Central memory CD4-positive, alpha-beta T cell (primary cell): ENCODE measurements at places on chromosomes 13 and 19.

DNA sequence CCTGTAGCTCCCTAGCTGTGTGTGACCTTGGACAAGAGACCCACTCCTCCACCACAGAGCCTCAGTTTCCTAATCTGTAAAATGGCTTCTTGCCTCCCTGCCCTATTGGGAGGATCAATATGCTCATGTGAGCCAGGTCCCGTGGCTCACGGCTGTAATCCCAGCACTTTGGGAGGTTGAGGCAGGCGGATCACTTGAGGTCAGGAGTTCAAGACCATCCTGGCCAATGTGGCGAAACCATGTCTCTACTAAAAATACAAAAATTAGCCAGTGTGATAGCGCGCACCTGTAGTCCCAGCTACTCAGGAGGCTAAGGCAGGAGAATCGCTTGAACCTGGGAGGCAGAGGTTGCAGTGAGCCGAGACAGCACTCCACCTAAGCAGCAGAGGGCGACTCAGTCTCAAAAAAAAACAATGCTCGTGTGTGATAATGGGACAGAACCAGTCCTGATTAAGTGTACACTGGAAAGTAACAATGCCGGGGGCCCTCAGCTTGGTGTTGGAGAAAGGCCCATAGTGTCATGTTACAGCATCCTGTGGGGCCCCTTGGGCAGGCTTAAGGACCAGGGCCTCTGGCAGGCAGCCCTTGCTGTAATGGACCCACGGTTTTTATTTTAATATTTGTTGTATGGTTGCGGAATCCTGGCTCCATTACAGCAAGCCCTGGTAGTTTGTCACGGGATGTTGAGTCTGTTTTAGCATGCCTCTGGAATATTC is 6.8 kb downstream of the RPS11 start:
- peak; percentile 69 for DNase-seq

DNA sequence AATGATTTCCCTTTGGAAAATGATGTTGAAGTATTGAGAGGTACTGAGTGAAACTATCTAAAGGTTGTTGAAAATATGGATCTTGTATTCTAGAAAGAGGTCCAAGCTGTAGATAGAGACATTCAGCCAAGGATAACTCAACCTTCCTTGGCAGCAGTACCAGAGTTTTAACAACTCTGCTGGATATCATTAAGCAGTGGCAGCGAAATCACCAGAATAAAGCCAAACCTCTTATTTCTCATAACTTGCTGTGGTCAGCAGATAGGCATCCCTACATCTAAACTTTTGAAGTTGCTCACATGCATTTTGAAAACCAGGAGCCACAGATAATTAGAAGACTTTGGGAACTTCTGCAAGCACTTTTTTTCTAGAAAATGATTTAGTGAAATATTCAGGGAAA is 559.8 kb downstream of the IRS2 start:
- DNase-seq, result no peak

- peak; percentile 81 for DNase-seq
Measured at GRCh38 chr13:74070065-74070464, 64.1 kb downstream of the KLF12 start.

DNA sequence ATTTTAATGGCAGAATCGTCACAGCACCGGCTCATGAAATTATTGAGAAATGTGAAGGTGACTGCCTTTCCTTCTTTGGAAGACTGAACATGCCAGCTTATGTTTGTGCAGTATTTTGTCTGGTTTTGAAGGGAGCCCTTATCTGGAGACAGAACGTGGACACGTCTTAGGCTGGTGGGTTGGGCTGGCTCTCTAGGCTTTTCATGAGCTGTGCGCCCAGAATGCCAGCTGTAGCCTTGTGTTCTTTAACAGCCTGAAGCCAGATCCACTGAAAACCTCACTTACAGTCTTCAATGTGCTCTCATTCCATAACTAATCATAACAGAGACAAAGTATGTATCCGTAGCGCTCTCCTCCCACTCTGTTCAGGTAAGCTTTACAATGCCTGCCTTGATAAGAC is 184.4 kb upstream of the HTR2A start:
- no peak for DNase-seq

DNA sequence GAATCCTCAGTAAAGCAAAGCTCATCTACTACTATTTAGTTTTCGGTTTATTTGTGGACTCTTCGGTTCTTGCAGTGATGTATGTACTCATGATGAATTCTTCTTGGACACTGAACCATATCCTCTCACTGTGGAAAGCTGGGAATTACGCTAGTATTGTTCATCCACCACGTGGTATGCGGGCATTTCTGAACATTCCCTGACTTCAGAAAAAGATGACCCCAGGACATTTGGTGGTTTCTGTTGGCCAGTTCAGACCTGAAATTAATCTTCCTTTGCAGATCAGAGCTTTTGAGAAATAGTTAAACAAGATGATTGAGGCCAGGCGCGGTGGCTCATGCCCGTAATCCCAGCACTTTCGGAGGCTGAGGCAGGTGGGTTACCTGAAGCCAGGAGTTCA is 25.3 kb upstream of the FBN3 start:
- DNase-seq, result no peak

GRCh38 chr19:29277102-29277501 is 64.2 kb upstream of the UQCRFS1 start:
- peak; percentile 66 for DNase-seq

GRCh38 chr13:33918199-33918932 is 100.4 kb downstream of the RFC3 start:
- DNase-seq, result no peak
